NB4 (cell line): ENCODE measurements at places on chromosomes 3 and 15.

DNA sequence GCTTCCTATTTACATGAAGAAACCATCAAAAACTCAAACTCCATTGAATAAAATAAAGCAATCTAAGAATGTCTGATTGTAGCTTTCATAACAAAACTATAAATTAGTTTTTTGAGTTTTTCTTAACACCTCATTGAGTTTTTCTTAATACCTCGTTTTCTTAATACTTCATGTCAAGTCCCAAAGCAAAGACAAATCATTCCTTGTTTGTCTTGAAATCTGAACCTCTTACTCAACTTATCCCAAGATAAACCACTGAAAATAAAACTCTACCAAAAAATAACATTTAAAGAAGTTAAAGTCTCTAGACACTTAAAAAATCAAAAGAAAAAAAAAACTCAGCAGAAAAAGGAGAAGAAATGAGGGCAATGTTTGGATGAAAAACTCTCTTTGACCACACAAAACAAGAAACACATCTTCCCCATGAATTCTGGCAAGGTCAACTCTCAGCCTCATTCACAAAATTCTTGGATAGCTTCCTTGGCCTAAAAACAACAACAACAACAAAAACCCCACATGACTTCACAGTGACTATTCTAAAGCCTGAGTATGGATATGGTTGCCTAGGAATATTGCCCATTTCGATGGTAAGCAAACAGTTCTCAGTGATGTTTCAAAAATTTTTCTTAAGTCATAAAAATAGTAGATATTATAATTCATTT, 38.2 kb downstream of the TMCC1 start:
- no peak for DNase-seq

GRCh38 chr3:183540501-183541234, 14.8 kb downstream of the KLHL6 start:
- no peak for DNase-seq

GRCh38 chr15:80612118-80612823, 82.8 kb upstream of the ABHD17C start:
- DNase-seq = no peak

DNA sequence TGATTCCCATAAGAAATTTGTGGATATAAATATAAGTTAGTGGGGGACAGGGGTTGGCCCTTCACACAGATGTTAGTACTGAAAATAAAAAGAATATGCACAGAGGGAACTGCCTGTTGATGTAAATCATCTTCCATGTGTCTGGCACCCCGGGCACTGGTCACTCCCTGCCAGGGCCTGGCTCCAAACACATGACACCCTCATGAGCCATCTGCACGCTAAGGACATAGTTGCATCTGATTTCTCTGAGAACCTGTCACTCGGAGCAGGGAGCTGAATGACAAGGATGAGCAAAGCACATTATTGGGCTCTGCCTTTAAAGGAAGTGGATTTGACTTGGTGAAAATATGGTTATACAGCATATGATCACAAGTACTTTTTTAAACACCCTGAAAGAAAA, 66.2 kb upstream of the TSC22D2 start:
- DNase-seq = no peak

- no peak for DNase-seq
Observed at GRCh38 chr3:13046569-13047274, 26.5 kb downstream of the IQSEC1 start.

DNA sequence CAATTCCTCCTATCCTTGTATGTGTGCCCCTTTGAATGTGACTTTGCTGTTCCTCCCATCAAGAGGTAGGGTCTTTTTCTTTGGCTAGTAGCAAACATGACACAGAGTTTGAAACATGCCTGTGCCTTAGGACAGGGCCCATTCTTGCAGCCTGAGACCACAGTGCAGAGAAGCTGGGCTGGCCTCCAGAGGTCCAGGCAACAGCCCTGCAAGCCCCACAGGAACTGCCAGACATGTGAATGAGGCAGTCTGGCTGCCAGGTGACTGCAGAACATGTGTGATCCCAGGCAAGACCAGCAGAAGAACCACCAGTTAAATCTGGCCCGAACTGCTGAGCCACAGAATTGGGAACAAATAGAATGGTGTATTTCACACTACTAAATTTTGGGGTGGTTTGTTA, 1.2 kb upstream of the HGD start:
- DNase-seq = no peak

GRCh38 chr3:99110401-99110800, 208.9 kb upstream of the DCBLD2 start:
- no peak for DNase-seq

GRCh38 chr3:28114893-28115292, 126.5 kb upstream of the CMC1 start:
- no peak for DNase-seq

- peak; percentile 76 for DNase-seq
Observed at GRCh38 chr3:45640091-45640507, 45.5 kb downstream of the LIMD1 start.

GRCh38 chr15:74302821-74303359, 64.6 kb downstream of the CYP11A1 start:
- peak; percentile 53 for DNase-seq

DNA sequence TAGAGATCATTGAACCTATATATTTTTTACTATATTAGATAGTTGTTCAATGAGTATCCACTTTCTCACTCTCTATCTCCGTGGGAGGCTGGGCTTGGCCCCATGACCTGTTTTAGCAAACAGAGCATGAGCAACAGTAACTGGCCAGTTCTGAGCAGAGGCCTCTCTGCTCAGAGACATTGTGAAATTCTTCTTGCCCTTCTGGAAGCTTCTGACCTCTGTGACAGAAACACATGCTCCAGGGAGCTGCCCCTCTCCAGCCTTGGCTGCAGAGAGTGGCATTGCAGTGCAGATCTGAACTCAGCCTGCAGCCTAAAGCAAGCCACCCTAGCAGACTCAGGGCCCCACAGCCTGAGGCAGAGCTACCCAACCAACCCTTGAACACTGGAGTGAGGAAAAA, 20.5 kb downstream of the FAM240A start:
- DNase-seq = peak; percentile 6

- DNase-seq = no peak
Observed at GRCh38 chr3:126679831-126680666, 24.0 kb upstream of the CHCHD6 start.

GRCh38 chr3:58973796-58974195, 76.0 kb downstream of the CFAP20DC start:
- DNase-seq = no peak

DNA sequence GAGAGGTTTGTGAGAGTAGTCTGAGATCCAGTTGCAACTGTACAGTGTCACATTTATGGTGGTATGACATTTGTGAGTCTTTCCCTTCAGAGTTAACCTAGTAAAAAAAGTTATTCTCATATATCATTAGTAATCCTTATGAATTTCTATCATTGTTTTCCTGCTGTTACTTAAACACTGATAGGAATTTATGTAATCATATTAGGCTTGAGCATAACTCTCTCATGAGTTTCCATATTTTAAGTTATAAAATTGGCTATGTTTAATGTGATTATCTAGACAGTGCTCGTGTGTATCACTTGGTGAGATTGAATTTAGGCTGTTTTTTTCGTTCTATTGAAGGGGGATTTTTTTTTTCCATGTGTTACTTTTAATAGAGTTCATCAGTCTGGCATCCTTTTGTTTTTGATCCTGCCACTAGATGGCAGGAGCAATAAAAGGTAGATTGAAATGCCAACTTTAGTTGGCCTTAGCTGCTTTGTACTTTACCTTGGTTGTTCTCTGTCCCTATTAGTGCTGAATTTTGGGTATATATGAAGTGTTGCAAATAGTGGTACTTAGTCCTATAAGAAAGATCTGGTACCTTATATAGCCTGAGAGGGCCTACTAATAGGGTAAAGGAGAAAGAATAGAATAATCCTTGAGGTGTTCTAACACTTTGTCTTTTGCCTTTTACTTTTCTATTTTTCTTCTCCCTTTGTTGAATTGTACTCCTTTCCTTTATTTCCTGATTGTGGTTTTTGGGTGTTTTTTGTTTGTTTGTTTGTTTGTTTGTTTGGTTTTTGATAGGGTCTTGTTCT, 17.9 kb downstream of the STT3B start:
- DNase-seq = peak; percentile 43

GRCh38 chr15:49621887-49622286, 1.0 kb downstream of the DTWD1 start:
- DNase-seq = peak; percentile 7

DNA sequence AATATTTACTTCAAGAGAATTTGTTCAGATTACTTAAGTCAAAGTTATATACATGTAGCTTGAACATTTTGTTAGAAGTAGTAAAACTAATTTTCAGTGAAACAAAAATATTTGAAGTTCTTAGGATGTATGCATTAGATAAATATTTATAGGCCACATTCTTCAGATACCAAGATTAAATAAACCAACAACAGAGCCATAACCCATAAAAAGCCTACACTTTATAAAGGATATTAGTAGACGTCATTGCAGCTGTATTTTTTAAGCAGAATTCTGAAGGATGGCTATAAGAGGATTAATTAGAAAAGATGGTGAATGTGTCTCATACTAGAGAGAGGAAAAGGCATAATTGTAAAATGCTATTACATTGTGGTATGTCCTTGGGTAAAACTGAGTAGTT, 449.7 kb upstream of the ALCAM start:
- no peak for DNase-seq

DNA sequence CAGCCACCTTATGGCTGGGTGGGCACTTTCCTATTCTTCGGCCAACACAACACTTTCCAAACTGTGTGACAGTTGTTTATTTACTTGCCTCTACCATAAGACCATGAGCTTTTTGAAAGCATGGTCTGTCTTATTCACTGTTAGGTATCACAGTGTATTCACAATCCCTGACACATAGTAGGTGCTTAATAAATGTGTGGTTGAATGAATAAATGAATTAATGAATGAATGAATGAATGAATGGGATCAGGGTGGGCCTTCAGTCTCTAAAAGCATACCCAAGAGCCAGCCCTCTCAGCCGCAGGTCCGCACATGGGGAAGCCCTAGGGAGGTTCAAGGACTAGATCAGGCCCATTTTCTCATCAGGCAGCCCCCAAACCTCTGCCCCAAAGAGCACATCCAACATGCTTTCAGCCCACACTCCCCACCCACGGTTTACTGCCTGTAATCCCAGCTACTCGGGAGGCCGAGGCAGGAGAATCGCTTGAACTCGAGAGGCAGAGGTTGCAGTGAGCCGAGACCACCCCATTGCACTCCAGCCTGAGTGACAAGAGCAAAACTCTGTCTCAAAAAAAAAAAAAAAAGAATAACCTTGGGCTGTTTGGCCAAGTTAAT, 95.9 kb downstream of the LIPC start:
- DNase-seq = no peak

DNA sequence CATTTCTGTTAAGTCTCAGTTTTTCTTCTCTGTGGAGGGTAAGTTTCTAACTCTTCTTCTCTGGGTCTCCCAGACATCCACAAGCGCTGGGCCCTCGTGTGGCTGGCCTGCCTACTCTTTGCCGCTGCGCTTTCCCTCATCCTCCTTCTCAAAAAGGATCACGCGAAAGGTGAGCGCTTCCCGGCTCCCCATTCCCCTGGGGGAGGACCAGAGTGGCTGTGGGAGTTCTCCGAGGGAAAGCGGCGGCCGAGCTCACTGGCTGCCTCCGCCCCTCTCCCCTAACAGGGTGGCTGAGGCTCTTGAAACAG, 1.1 kb upstream of the CRELD1 start:
- no peak for DNase-seq

DNA sequence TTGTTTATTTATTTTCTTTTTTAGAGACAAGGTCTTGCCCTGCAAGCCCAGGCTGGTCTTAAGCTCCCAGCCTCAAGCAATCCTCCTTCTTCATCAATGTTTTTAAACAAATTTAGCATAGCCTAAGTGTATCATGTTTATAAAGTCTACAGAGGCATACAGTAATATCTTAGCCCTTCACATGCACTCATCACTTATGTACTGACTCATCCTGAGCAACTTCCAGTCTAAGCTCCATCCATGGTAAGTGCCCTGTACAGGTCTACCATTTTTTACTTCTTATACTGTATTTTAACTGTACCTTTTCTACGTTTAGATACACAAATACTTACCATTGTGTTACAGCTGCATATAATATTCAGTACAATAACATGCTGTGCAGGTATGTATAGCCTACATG, 860.0 kb downstream of the FHIT start:
- no peak for DNase-seq

DNA sequence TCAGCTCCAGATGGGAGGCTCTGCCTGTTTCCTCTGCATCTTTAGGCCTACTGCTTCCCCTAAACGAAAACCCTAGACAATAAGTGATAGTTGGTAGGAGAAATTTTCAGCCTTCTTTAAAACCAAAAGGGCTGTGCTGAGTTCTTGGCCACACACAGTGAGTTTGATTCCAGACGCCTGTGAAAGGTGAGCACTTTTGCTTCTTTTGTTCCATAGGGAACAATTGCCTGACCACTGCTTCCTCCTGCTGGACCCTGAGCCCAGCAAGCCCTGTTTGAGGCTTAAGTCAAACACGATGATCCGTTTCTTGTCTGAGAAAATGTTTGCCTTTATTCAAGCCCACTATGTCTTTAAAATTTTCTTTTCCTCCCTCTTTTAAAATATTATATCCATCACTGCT, 493.9 kb downstream of the ZIC1 start:
- no peak for DNase-seq

GRCh38 chr3:25503898-25504301, 75.8 kb downstream of the RARB start:
- no peak for DNase-seq

GRCh38 chr15:41811432-41812195, 16.3 kb upstream of the JMJD7 start:
- peak; percentile 82 for DNase-seq

- DNase-seq = peak; percentile 63
Observed at GRCh38 chr3:10164546-10165393, at the start of gene IRAK2. TSS of gene IRAK2 (plus strand) at chr3:10164919. CDS start at chr3:10164955, 36 bp downstream.

- peak; percentile 27 for DNase-seq
Observed at GRCh38 chr3:191762323-191762960, 301.5 kb downstream of the PYDC2 start.

DNA sequence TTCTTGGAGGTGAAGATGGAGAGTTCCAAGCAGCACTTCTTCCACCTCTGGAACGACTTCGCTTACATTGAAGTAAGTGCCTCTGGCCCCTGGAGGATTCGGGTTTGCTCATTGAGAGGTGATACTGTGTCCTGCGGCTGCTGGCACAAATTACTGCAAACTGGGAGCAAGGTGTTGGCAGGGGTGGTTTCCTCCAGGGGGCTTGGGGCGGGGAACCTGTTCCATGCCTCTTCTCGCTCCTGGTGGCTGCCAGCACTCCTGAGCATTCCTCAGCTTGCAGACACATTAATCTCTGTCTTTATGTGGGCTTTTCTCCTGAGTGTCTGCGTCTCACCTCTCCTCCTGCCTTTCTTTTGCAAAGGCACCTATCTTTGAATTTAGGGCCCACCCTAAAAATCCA, 47.4 kb downstream of the MESD start:
- DNase-seq = no peak
